ENCODE measurements at places on chromosomes 2 and 18. TPM values are rescaled to one million over a fixed set of nuclear protein-coding genes. Genes with fewer than 3 reads are reported as not detected.

DNA sequence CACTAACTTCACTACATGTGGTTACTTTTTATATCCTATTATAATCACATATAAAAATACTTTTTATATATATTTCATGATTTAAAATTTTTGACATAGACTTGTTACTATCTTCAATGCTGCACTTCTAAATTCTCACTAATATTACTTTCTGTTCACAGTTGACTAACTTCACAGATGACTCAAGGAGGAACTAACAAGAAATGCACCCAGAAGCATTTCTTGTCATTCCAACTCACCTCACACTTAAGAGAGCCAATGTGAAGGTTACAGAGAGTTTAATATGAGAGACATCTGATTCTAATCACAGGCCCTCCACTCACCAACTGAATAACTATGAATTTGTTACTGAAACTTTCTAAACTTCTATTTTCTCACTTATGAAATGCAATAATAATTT is 399.8 kb upstream of the SLC8A1 start:
- H3K36me3 ChIP-seq, result no peaks in the 10 kb centered on the region
- H3K4me3 ChIP-seq, result no peak overlapping the region
- no peaks in the 10 kb centered on the region for H3K27me3 ChIP-seq
- DNase-seq, result no peak
- H3K27ac ChIP-seq, result no peak overlapping the region
- no peaks in the 10 kb centered on the region for H3K4me1 ChIP-seq

DNA sequence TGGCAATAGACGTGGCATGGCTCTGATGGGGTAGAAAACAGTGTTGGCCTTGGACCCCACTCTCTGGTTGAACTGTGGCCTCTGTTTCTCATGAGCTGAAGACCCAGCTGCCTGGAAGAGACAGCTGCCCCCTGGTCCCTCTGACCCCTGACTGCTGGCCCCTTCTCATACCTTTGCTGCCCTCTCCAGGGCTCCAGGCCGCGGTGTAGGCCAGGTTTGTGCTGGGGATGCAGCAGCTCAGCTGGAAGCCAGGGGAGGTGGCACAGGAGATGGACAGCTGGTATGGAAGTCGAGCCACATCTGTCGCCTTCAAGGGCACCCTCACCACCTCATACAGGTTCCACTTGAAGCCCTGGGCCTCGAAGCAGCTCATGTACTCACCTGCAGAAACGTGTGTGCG is 31.7 kb upstream of the SELENOI start:
- H3K27me3 ChIP-seq, result peaks cover 6% of the 10 kb centered on the region
- H3K36me3 ChIP-seq, result no peaks in the 10 kb centered on the region
- H3K4me1 ChIP-seq, result peaks cover 37% of the 10 kb centered on the region
- H3K4me3 ChIP-seq, result no peak overlapping the region

DNA sequence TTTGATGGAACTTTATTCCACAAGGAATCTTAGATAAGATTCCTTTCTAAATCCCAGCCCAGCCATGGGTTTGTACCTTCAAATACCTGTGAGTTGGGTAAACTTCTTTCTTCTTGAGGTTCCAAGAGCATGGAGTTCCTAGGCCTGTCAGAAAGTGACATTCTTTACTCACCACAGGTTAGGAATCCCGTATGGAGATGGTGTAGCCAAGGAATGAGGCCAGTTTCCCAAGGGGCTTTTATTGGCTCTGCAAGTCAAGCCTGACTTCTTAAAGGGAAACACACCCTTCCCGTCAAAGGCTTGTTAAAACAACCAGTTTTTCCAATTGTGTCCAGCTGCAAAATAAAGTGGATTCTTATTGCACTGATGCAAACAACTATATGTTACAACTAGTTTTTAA is 45.8 kb downstream of the STK17B start:
- H3K4me1 ChIP-seq, result peaks cover 26% of the 10 kb centered on the region
- no peak overlapping the region for H3K4me3 ChIP-seq
- no peaks in the 10 kb centered on the region for H3K36me3 ChIP-seq
- no peak overlapping the region for H3K27ac ChIP-seq
- DNase-seq, result no peak

DNA sequence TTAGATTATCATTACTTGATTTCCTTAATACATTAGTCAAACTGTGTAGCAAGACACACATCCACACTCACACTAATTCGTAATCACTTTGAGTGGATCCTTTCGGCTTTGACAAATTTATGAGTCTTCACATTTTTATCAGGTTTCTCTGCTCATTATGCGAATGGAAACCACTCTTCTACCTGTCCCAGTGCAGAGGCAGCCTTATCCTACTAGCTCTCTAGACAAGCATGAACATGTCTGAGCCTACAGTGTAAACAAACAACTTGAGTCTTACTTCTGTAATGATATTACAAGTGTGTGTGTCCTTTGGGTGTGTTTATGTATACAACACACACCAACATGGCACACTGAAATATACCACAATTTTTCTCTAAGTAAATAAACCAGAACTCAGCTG is 361.9 kb upstream of the CHST9 start:
- H3K4me1 ChIP-seq, result no peaks in the 10 kb centered on the region
- H3K27ac ChIP-seq, result no peak overlapping the region
- no peaks in the 10 kb centered on the region for H3K36me3 ChIP-seq
- DNase-seq, result no peak
- H3K4me3 ChIP-seq, result no peak overlapping the region

DNA sequence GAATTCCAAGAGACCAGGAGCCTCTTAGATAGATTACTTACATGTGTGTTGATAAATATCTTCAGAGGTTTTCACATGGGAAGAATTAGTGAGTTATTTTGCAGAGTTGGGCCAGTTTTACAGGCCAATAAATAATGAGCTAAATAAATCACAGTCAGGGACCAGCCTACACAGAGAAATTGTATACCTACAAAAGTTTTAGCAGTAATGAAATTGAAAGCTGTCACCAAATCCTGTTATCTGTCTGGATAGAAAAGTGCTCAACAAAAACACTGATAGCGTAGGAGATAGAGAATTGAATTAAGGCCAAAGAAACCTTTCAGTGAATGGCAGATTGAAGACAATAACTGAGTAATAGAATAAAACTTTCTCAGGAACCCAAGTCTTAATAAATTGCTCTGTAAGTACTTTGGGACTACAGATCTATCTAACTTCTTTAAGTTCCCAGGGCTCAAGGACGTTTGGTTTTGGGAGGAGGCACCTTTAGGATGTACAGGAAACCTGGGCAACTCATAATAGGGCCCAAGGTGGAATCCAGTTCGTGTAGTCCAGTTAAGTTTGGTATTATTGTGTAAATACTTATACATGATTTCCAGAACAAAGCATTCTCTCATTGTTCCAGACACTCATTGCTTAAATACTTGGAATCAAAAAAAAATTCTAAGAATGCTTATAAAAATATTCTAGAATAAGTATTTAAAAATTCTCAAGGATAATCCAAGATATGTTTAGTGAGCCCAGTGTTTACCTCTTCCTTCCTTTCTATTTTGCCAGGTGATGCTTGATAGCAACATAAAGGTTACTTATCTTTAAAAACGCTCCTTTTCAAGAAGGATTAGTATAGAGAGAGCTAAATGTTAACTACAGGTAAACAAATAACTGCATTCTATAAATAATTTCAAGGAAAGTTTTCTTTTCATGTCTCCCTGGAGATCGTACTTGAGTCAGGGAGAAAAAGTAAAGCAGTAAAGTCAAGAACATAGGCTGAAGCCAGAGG is 134.5 kb downstream of the NCKAP5 start:
- H3K27me3 ChIP-seq, result no peaks in the 10 kb centered on the region
- DNase-seq, result no peak
- H3K27ac ChIP-seq, result no peak overlapping the region
- no peaks in the 10 kb centered on the region for H3K36me3 ChIP-seq
- H3K4me1 ChIP-seq, result no peaks in the 10 kb centered on the region

GRCh38 chr2:105397953-105398335 is 907 bp downstream of the FHL2 start:
- no peaks in the 10 kb centered on the region for H3K27me3 ChIP-seq
- DNase-seq, result no peak
- peak overlapping the region; percentile 91 for H3K4me3 ChIP-seq
- peak overlapping the region; percentile 92 for H3K27ac ChIP-seq

GRCh38 chr2:238731961-238732360 is 115.9 kb upstream of the TWIST2 start:
- no peaks in the 10 kb centered on the region for H3K36me3 ChIP-seq
- no peaks in the 10 kb centered on the region for H3K27me3 ChIP-seq
- DNase-seq, result no peak
- no peaks in the 10 kb centered on the region for H3K4me1 ChIP-seq
- no peak overlapping the region for H3K4me3 ChIP-seq

DNA sequence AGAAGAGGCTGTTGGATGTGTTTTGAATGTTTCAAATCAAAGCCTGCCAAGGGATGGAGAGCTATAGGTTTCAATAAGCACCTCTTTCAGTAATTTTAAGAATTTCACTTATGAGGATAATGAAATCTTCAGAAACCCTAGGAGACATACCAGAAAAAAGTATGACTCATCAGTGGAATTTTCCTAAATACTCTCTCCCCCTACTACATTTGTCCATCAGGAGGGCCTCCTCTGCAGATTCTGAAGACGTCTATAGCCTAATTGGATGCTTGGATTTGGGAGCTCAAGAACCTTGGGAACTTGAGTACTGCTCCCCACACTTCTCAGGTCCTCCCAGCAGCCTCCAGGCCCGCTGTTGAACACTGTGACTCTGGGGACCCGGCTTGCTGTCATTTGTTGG is 374.3 kb downstream of the SLC4A3 start:
- no peaks in the 10 kb centered on the region for H3K36me3 ChIP-seq
- H3K27ac ChIP-seq, result no peak overlapping the region
- no peaks in the 10 kb centered on the region for H3K27me3 ChIP-seq
- no peaks in the 10 kb centered on the region for H3K4me1 ChIP-seq

GRCh38 chr2:190641469-190641868 is 7.4 kb upstream of the NAB1 start:
- H3K4me1 ChIP-seq, result no peaks in the 10 kb centered on the region
- H3K4me3 ChIP-seq, result no peak overlapping the region
- H3K27ac ChIP-seq, result no peak overlapping the region
- no peak for DNase-seq

DNA sequence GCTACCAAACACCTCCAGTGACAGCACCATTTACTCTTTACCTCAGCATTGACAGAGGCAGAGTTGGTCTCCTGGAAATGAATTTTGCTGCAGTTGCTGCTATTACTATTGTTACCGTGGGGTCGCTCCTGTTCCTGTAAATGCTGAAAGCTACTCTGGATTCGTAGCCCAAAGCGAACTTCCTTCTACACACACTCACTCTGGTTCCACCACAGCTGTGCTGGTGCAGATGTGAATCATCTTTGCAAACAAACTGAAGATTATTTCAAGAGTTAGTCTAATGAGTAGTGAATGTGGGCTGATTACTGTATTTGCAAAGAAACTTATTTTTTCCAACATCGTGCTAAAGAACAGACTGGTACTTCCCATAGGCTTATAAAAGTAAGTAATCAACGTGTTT is 304.0 kb downstream of the LPIN1 start:
- DNase-seq, result no peak
- no peaks in the 10 kb centered on the region for H3K36me3 ChIP-seq
- no peak overlapping the region for H3K4me3 ChIP-seq
- no peak overlapping the region for H3K27ac ChIP-seq

- no peaks in the 10 kb centered on the region for H3K4me1 ChIP-seq
- no peak overlapping the region for H3K4me3 ChIP-seq
- no peak overlapping the region for H3K27ac ChIP-seq
- H3K27me3 ChIP-seq, result no peaks in the 10 kb centered on the region
Measured at GRCh38 chr18:56921896-56922480, 224.9 kb upstream of the BOD1L2 start.

DNA sequence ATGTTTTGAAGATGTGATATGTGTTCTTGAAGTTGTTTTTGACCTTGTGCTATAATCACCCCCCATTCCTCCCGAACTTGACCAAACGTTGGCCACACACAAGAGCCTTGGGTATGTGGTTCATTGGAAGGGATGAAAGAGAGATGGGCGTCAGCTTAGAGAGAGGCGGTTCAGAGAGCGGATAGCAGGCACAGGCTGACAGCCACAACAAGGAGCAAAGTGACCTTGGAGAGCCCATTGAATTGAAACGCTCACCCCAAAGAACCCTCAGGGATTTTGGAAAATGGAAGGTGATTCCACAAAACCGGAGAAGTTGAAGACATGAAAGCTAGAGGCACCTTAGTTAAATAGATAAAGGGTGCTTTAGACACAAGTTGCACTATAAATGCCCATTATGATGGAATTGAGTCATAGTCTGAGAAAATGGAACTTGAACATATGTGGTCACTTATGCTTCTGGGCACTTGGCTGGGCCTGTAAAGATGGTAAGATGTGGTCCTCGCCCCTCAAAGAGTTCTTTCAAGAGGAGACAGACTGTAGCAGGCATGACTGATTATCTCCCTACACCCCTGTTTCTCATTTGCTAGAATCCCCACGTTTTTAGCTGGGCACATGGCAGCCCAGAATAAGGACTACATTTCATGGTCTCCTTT is 188.5 kb upstream of the HAAO start:
- no peak overlapping the region for H3K4me3 ChIP-seq
- no peaks in the 10 kb centered on the region for H3K27me3 ChIP-seq
- no peaks in the 10 kb centered on the region for H3K36me3 ChIP-seq
- no peaks in the 10 kb centered on the region for H3K4me1 ChIP-seq
- no peak overlapping the region for H3K27ac ChIP-seq

DNA sequence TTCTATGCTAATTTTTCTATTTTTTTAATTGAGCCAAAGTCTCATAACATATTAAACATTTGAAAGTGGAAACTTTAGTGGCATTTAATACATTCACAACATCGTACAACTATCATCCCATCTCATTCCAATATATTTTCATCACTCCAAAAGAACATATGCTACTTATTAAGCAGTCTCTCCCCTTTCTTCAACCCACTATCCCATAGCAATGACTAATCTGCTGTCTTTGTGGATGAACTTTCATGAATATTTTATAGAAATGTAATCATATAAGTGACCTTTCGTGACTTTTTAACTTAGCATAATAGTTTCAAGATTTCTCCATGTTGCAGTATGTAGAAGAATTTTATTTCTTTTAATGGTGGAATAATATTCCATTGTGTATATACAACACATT is 90.3 kb downstream of the CCDC178 start:
- H3K4me1 ChIP-seq, result no peaks in the 10 kb centered on the region
- H3K4me3 ChIP-seq, result no peak overlapping the region
- no peak for DNase-seq

GRCh38 chr2:67057901-67058703 is 339.0 kb upstream of the ETAA1 start:
- no peaks in the 10 kb centered on the region for H3K36me3 ChIP-seq
- DNase-seq, result no peak
- H3K4me1 ChIP-seq, result no peaks in the 10 kb centered on the region
- no peaks in the 10 kb centered on the region for H3K27me3 ChIP-seq
- H3K4me3 ChIP-seq, result no peak overlapping the region

- no peak overlapping the region for H3K27ac ChIP-seq
- no peak for DNase-seq
- peaks cover 43% of the 10 kb centered on the region for H3K27me3 ChIP-seq
- H3K36me3 ChIP-seq, result no peaks in the 10 kb centered on the region
- no peaks in the 10 kb centered on the region for H3K4me1 ChIP-seq
Measured at GRCh38 chr2:111037128-111037527, 83.6 kb upstream of the BCL2L11 start.

- no peak overlapping the region for H3K4me3 ChIP-seq
- no peak for DNase-seq
- no peaks in the 10 kb centered on the region for H3K4me1 ChIP-seq
- H3K27me3 ChIP-seq, result no peaks in the 10 kb centered on the region
- no peak overlapping the region for H3K27ac ChIP-seq
Measured at GRCh38 chr2:162732946-162733698, 105.4 kb downstream of the KCNH7 start.

SLC9A4 gene
- 0.04 TPM for total RNA-seq

AMER3 gene
- total RNA-seq, result not detected

AQP4 gene
- 0.18 TPM for total RNA-seq

SERPINB3 gene
- not detected for total RNA-seq

GPAT2 gene
- total RNA-seq, result 0.94 TPM

SMYD1 gene
- not detected for total RNA-seq

GALNT14 gene
- not detected for total RNA-seq

Measured in K562 (cell line).